Breast epithelium (tissue), 4 donors: ENCODE measurements at places on chromosomes 3 and 15. TPM values are rescaled to one million over a fixed set of nuclear protein-coding genes. Genes with fewer than 3 reads are reported as not detected.

DNA sequence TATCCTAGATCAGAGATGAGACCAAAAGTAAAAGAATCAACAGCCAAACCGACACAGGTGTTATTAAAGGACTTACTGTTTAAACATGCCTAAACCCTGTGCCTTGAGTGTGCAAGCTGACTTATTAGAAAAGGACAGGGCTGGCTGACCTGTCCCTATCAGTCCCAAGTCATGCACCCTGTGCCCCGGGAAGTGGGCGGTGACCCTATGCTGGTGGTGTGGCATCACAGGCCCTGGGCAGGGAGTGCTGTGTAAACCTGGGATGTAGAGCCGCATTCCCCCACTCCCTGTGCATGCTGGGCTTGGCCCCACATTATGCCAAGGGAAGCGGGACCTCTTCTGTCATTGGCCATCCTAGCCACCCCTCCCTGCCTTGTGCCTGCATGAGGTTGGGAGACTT, 10.6 kb downstream of the DNAJA4 start:
- DNase-seq = no peak

The PLIN1 gene
- total RNA-seq = 114 TPM

The IL17RE gene
- total RNA-seq = 11.5 TPM

The MED12L gene
- 0.48 TPM for total RNA-seq
